Astrocyte (in vitro differentiated cells and primary cell): ENCODE measurements at places on chromosomes 13 and 19.

DNA sequence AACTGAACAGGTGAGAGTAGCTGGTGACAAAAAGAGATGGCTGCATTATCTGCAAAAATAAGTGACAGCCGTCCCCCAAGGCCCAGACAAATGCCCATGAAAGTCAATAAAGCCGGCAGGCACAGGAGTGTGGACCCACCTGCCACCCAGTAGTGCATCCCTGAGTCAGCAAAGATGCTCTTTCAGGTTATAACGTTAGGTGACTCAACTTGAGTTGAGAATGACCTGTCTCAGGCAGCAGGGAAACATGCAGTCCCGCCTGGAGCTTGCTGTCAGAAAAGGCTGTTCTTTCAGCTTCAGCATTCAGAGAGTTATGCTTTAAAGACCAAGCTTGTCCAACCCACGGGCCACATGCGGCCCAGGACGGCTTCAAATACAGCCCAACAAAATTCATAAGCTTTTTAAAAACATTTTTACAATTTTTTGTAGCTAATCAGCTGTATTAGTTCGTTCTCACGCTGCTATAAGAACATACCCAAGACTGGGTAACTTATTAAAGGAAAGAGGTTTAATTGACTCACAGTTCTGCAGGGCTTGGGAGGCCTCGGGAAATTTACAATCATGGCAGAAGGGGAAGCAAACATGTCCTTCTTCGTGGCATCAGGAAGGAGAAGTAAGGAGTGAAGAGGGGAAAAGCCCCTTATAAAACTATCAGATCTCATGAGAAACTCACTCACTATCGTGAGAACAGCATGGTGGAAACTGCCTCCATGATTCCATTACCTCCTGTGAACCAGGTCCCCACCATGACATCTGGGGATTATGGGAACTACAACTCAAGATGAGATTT lies 110.4 kb downstream of the RAB20 start:
- DNase-seq, result no peak

GRCh38 chr19:1914826-1915341 lies 9.7 kb downstream of the ADAT3 start:
- DNase-seq, result no peak

GRCh38 chr19:36060430-36060829 lies 5.7 kb downstream of the WDR62 start:
- DNase-seq, result peak; percentile 28

DNA sequence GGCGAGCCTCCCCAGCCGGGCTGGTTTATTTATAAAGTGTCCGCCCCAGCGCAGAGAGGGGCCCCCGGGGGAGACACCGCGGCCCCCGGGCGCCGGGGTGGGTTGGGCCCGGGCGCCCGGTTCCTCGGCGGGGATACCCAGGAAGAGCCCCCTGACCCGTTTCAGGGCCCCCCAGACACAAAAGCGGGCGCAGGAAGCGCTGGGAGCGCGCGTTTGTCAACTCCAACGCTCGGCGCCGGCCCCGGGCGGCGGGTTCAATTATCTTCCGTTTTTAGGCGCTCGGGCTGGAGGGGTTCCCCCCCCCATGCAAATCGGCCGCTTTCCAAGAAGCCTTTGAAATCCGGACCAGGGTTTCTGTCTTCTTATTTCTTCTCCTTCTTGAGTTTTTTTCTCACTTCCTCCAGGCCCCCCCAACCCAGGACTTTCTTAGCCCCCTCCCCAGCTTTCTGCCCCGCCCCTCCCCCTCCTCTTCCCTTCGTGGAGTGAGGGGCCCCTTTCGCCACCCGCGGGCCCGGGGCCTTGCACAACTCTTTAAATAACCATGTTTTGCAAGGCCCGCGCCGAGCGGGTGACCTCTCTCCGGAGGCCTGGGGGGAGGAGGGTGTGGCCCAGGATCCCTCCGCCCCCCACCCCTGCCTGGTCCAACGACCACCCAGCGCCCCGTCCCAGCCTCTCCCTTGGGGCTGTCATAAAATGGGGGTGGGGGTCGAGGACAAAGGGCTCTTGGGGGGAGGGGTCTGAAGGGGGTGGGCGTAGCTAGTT lies 935 bp downstream of the ARID3A start:
- DNase-seq, result no peak

DNA sequence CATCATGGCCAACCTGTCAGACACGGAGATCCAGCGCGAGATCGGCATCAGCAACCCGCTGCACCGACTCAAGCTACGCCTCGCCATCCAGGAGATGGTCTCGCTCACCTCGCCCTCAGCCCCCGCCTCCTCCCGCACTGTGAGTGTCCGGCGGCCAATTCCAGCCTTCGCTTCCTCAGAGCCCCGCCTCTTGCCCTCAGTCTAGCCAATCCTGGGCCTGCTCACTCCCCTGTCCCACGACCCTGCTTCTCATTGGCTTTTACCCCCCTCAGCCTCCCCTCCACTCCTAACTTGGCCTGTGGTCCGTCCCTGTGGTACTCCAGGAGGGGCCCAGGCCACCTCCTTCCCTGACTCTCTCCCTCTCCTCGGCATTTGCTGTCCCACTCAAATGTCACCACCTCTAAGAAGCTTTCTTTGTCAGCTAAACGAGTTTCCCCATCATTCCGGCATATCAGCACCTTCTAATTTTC lies 12.3 kb downstream of the HRC start:
- peak; percentile 84 for DNase-seq

DNA sequence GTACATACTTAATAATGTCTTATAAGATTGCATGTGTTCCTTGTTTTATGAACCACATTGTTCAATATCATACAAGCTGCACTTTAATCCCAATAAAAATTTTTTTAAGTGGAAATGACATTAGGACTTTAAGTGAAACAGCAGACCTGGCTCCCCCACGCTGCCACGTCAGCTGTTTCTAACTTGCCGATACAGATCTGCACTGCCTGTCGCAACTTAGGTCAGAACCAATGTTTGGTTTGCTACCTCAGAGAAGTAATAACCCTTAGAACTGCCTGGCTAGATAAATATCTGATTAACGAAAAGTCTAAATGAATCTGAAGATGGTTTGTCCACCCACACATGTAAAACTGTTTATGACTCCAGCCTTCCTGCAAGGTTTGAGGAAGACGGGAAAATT lies 327.5 kb upstream of the DACH1 start:
- no peak for DNase-seq

- DNase-seq, result no peak
These were observed 56.1 kb upstream of the ATXN8OS start for GRCh38 chr13:70051531-70051930.

DNA sequence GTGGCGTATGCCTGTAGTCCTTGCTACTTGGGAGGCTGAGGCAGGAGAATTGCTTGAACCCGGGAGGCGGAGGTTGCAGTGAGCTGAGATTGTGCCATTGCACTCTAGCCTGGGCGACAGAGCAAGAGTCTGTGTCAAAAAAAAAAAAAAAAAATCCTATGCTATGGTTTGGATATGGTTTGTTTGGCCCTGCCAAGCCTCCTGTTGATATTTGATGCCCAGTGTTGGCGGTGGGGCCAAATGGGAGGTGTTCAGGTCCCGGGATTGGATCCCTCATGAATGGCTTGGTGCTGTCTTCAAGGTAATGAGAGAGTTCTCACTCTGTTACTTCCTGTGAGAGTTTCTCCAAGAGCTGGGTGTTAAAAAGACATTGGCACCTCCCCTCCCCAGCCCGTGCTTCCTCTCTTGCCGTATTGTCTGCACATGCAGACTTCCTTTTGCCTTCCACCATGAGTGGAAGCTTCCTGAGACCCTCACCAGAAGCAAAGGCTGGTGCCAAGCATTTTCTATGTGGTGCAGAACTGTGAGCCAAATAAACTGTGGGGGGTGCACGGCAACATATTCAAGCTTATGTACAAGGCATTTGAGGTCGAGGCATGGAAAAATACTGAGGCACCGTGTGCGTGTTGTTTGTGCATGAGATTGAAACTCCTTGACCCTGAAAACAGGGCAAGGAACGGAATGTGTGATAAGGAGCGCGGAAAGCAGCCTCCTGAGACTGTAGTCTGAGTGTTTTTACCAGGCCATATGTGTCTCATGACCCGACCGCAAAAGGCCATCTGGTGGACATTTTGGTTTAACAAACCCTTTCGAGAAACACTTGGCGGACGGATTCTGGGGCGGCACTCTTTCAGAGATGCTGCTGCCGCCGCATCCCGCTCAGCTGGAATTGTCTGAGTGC lies 7.3 kb downstream of the SIGLEC9 start:
- no peak for DNase-seq

DNA sequence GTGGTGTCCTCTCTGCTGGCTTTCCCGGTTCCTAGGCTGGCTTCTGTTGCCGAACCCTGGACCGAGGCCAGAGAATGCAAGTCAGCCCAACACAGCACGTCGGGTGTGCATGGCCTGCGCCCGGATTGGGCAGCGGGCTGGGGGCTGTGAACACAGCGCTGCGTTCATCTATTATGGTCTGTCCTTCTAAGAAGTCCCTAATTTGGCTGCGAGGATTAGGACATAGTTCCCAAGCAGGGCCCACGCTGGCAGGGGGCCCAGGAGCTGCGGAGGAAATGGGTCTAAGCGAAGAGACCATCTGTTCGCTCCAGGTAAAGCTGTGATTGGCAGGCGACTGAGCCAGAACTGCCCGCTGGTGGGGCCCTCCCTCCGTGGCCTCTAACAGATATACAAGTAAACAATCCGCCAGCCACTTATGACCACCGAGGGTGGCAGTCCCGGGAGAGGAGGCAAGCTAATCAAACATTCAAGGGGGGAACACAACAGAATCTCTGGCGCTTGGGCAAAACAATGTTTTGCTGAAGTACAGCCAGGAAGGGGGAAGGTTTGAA lies 6.0 kb downstream of the SYCE2 start:
- DNase-seq, result peak; percentile 36

- peak; percentile 36 for DNase-seq
These were observed 261.6 kb downstream of the SLITRK1 start for GRCh38 chr13:83620530-83621220.

DNA sequence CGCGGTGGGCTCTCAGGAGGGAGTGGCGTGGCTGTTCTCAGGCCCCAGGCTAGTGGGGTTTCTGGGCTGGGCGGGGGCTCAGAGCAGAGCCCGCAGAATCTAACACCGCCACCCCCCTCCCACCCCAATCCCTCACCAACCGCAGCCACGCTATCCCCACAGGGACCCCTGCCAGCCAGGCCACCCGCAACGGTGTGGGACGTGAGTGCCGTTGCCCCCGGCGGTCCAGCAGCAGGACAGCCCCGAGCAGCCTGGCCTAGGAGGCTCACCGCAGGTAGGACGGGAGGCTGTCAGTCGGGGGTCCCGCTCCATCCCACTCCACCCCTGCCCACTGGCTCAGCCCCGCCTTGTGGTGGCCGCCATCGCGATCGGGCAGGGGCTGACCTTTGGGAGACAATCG lies at the start of gene NTN5:
NTN5 (minus strand) TSS at position 24 of the 400 bp plus-strand sequence. CDS start 2,031 bp downstream, outside the sequence.
- no peak for DNase-seq

DNA sequence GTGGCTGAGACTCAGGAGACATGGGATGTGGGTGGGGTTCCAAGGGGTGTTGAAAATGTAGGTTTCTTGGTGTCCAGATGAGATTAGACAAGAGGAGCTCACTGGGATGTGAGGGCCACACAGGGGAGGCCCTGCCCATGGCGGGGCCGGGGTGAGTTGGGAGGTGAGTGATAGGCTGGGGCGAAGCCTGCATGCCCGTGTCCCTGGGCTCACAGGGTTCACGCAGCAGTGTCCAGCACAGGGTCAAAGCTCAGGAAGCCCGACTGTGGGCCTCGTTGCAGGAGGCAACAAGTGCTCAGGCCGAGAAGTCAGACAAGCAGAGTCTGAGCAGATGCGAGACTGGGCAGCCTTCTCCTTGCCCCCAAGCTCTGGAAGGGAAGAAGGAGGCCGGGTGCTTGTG lies 27.2 kb downstream of the CCDC8 start:
- DNase-seq, result no peak

GRCh38 chr13:29318741-29319140 lies 276.7 kb downstream of the SLC7A1 start:
- DNase-seq, result no peak

DNA sequence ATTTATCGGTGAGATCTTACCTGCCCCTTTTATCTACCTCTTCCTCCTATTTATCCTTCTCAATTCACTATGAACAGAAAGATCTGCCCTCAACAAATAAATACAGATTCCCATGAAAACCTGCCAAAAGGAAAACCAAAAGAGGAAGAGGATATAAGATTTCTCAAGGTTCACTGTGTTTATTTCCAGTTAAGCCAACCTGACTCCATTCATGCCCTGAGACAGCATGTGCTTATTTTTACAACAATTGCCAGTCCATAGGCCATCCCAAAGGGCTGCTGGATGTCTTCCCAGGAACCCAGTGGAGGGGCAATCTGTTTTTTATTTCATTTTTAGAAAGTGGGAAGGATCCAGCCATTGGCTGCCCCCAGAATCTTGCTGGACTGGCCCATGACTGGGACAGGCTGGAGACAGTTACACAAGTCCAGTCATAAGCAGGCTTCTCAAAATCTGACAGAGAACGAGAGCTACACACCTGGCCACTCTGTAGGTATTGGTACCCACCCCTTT lies 209.1 kb downstream of the IRS2 start:
- no peak for DNase-seq

- no peak for DNase-seq
These were observed 26.1 kb downstream of the MBNL2 start for GRCh38 chr13:97248243-97248642.

DNA sequence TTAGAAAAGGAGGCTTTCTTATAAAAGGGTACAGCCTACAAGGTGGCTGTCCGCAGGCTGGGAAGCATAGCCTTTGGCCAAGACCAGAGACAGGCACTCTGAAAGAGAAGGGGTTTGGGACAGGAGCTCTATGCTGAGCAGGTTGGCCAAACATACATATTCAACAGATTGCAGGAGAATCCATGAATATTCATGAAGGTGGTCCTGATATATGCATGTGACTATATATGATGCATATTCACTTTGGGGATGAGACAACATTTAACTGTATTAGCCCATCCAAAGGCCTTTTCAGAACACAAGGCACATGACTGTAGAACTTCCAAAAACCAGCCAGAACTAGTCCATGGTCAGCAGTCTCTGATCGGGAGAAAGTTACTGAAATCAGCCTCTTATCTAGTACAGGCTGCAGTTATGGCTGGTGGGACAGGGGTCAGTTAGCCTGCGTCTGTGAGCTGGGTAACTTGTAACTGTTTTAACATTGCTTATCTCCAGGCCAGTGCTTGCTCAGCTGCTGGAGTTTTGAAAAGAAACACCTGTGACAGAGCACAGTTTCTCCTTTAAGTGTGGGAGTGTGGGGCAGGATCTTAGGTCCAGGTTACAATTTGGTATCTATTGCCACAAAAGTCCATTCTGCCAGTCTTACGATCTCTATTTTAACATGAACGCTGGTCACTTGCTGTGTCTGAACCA lies 924.2 kb downstream of the UQCRFS1 start:
- DNase-seq, result peak; percentile 18

DNA sequence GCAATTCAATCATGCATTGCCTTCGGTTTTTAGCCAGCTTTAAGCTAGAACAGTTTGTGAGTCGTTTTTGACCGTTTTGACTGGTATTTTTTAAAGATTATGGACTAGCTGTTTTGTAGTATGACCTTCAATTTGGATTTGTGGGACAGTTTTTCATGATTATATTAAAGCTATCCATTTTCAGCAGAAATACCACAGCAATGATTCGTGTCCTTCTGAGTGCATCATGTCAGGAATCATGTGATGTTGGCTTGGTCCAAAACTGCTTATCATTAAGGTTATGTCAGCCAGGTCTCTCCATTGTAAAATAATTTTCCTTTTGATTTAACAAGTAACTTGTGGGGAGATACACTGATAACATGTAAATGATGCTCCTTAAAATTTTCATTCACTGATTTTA lies 229.0 kb downstream of the POSTN start:
- DNase-seq, result peak; percentile 53

- no peak for DNase-seq
These were observed 824 bp upstream of the ZNF331 start for GRCh38 chr19:53537121-53537520.
